ENCODE measurements at places on chromosomes 2 and 18. TPM values are rescaled to one million over a fixed set of nuclear protein-coding genes. Genes with fewer than 3 reads are reported as not detected.

The CXCR2 gene
- 0.10 TPM for total RNA-seq

The FAM110C gene
- total RNA-seq = 0.22 TPM

The ALK gene
- total RNA-seq = not detected

The NTSR2 gene
- total RNA-seq = not detected

The ASXL2 gene
- 33.7 TPM for total RNA-seq

The B4GALT6 gene
- 0.10 TPM for total RNA-seq

The IL36RN gene
- not detected for total RNA-seq

The COL3A1 gene
- 0.12 TPM for total RNA-seq

The TUBA4B gene
- total RNA-seq = not detected

The EHD3 gene
- 3.9 TPM for total RNA-seq

The SH3RF3 gene
- 0.16 TPM for total RNA-seq

The EMILIN1 gene
- total RNA-seq = 1.7 TPM

The CGREF1 gene
- total RNA-seq = not detected

The C2orf80 gene
- not detected for total RNA-seq

The TCF4 gene
- 2.9 TPM for total RNA-seq

The ANKRD29 gene
- total RNA-seq = 0.26 TPM

The MARCO gene
- total RNA-seq = not detected

The CYRIA gene
- total RNA-seq = 2.4 TPM

- no peak for DNase-seq
Observed at GRCh38 chr18:23560186-23560585, 26.1 kb downstream of the NPC1 start.

DNA sequence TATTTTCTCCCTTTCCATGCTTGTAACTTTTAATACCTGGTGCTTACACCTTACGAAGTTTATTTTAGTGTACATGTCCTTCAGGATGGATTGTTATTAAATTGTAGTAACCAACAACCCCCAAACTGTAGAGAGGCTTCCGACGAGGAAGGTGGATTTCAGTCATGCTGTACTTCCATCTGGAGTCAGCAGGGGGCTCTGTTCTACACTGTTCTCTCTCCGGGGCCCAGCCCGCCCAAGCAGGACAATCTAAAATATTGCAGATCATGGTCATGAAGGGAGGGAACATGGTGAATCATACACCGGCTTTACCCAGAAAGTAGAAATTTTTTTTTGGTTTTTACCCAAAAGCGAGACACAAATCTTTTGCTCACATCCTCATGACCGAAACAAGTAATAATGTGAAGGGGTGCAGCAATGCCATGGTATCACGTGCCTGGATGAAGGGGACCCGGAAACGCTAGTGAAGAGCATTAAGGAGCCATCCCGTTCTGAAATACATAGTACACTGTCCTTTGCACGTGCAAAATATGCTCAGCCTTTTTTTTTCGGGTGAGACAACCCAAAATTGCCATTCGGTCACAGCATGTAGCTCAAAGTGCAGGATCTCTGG, 884.8 kb downstream of the EPHA4 start:
- DNase-seq = peak; percentile 36

DNA sequence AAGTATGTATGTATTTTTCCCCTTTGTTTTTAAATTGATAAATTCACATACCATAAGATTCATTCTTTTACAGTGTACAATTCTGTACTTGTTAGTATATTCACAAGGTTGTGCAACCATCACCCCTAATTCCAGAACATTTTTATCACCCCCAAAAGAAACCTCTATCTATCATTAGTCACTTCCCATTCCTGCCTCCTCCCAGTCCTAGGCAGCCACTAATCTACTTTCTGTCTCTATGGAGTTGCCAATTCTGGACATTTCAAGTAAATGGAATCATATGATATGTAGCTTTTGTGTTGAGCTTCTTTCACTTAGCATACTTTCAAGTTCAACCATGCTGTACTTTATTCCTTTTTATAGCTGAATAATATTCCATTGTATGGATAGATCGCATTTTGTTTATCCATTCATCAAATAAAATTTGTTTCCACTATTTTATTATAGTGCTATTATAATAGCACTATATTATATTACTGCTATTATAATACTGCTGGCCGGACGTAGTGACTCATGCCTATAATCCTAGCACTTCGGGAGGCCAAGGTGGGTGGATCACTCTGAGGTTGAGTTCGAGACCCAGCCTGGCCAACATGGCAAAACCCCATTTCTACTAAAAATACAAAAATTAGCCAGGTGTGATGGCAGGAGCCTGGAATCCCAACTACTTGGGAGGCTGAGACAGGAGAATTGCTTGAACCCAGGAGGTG, 10.9 kb downstream of the STARD7 start:
- no peak for DNase-seq

DNA sequence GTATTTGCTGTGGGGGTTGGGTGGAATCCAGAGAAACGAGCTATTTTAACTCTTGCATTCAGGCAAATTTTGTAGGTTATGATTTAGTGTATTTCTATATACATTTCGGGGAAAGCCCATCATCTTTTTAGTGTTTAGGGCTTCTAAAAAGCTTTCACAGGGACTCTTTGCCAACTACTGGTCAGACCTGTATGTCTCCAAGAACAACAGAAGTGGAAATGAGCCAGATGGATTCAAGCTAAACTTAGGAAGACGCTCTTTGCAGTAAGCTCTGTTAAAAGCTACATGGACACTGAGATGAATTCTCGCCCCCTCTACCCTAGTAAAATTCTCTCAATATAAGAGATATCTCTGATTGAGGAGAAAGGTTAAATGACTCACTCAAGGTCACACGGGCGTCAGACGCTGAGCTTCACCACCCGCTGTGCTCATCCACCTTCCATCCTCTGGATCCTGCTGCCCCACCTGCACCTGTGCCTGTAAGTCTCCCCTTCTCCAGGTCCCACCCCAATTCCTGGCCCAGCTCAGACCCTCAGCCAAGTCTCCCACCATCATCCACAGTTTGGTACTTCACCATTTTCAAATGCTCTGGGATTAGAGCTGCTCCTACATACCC, 85.6 kb downstream of the MARCHF4 start:
- no peak for DNase-seq

- no peak for DNase-seq
Observed at GRCh38 chr18:50726960-50727589, 92.7 kb downstream of the MRO start.

- DNase-seq = no peak
Observed at GRCh38 chr18:34352385-34353163, 127.9 kb upstream of the NOL4 start.

DNA sequence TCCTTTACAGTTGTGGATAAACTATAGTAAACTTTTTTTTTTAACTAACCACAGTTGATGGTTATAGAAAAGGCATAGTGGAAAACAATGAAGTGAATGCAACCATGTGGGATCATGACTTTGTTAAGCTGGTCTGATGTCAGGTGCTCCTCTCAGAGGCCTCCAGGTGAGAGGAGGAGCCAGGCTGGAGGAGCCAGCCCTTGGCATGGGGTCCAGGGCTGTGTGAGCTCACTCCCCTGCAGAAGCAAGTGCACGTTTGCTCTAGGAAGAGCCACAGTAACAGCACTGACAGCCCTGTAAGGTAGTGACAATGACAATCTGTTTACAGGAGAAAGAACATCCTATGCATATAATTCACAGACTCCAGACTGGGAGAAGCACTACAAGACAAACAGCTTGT, 5.7 kb downstream of the PPP1R7 start:
- DNase-seq = no peak

DNA sequence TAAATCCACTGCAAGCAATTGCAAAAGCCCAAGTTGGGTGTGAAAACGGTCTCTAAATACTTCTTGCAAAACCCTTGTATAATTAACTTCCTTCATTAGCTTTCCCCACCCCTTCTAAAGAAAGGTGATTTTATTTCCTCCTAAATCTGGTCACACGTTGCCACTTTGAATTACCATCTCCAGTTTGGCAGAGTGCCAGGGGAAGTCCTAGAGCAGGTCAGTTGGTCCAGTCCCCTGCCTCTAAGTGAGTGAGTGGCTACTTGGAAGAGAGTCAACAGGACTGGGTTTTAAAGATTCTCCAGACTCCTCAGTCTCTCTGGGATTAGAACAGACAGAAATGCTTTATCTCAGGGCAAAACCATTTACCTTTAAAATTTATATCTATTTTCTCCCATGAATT, 18.7 kb upstream of the LYPD6B start:
- DNase-seq = no peak

DNA sequence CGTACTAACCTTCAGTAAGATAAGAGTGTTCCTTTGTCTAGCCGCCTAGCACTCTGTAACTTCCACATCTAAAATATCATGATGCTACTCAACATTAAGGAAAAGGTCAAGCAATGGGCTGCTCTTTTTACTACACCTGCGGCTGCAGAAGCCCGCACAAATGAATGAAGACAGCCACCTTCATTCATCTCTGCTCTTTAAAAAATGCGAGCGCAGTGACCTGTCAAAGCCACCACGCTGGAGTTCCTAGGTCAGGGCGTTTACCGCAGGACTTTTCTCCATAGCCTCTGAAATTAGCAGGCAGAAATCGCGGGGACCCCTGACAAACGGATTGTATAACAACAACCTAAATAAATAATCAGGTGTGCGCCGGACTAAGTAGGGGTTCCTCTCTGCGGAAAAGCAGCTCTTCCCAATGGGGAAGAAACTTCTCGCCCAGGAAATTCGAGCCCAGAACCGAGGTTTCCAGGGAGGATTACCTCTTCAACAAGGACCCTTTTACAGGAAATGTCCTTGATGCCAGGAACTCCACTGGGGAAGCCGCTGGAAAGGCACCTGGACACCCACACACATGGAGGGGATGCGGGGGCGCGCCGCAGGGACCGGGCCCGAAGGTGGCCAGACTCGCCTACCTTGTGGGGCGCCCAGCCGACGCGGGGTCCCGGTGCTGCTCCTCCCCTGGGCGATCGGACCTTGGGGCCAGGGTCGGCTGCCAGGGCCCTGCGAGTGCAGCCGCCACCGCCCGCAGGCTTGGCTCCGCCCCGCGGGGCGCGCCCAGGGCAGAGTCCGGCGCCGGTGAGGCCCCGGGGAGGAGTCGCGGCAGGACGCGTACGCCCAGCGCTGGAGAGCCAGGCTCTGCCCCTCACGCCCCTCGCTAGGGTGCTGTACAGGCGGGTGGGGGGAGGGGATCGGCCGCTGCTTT, at the start of gene CCDC68:
CCDC68 (minus strand) TSS at position 758 of the 922 bp plus-strand sequence. CDS start 16,670 bp downstream, outside the sequence.
- DNase-seq = no peak

- no peak for DNase-seq
Observed at GRCh38 chr18:42078711-42079110, 123.7 kb downstream of the PIK3C3 start.

DNA sequence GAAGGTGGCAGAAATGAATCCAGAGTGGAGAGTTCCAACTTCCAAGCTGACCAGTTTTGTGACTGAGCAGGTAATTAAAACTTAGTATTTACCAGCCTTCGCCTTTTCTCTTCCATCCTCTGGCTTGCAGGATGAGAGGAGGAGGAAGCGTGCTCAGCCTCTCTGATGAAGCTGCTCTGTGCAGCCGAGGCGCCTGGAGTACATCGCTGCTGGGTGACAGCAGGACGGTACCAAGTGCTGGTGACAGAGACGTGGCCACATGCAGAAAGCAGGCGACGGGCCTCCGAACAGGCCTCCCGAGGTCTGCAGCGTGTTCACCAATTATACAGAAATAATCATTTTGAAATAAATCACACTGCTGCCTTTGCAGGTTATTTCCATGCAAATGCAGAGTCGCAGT, 95.0 kb downstream of the MBP start:
- no peak for DNase-seq

DNA sequence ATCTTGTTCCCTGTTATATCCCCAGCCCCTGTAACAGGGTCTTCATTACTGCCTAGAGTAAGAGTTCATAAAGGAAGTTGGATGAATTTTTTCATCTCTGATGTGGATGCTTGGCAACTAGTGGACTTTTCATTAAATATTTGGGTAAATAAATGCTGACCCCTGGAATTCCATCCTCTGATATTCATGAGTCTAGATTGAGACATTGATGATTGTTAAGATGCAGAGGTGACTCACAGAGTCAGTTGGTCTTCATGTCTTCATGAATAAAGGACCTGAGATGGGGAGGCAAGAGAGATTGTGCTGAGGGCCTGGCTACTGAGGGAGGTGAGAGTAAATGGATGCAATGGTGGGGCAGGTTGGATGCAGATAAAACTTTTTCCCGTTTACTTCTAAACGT, 132.7 kb upstream of the NT5C1B start:
- no peak for DNase-seq

GRCh38 chr18:58497845-58498244, 131.0 kb downstream of the ALPK2 start:
- DNase-seq = no peak

- peak; percentile 65 for DNase-seq
Observed at GRCh38 chr2:96116879-96117533, 635 bp upstream of the ADRA2B start.

DNA sequence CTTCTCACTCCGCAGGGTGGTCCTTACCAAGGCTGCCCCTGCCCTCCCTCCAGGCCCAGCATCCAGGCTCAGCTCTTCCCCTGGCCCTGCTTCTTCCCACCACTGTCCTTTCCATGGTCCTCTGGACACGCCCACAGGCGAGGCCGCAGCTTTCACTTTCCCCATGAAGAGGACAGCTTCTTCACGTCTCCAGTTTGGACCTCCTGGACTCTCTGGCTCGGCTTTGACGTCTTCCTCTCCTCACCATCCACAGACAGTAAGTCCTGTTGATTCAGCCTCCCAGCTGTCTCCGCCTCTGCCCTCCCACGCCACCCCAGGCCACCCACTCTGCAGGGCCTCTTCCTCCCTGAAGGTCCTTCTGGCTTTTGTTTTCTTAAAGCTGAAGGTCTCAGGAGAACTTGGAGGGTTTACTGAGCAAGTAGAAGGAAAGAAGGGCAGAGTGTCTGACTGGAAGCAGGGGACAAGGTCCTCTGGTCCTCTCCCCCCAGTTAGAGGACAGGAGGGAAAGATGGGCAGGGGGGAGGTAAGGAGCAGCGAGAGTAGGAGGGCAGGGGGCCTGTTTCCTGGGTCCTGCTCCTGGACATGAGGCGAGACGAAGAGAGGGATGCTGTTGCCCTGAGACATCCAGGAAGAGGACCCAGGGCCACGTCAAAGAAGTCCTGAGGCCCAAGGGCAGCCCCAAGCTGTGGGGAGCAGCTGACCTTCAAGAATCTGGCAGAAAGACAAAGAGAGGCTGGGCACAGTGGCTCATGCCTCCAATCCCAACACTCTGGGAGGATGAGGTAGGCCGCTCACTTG, 24.7 kb upstream of the NMUR1 start:
- no peak for DNase-seq

GRCh38 chr2:88735853-88736252, 44.4 kb downstream of the RPIA start:
- DNase-seq = no peak

GRCh38 chr2:36658277-36658748, 38.2 kb upstream of the VIT start:
- no peak for DNase-seq

- no peak for DNase-seq
Observed at GRCh38 chr2:207327513-207327912, 161.8 kb upstream of the KLF7 start.

- no peak for DNase-seq
Observed at GRCh38 chr2:54332386-54332785, 76.4 kb upstream of the TSPYL6 start.

DNA sequence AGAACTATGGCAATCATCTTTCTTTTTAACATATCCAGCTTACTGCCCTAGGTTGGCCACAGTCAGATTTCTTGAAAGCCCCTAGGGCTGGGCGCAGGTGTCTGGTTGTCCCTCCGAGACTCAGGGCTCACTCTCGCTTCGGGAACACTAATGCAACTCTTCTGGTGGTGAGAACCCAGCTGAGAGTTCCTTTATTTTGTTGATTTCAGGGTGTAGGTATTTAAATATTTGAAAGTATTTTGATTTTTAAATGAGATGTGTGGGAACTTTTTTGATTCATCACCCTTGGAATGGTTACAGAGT, 40.7 kb downstream of the INPP4A start:
- DNase-seq = no peak

Data from T-helper 17 cell (primary cell).